CD8-positive, alpha-beta memory T cell (primary cell): ENCODE measurements at places on chromosomes 16 and 17. TPM values are rescaled to one million over a fixed set of nuclear protein-coding genes. Genes with fewer than 3 reads are reported as not detected.

DNA sequence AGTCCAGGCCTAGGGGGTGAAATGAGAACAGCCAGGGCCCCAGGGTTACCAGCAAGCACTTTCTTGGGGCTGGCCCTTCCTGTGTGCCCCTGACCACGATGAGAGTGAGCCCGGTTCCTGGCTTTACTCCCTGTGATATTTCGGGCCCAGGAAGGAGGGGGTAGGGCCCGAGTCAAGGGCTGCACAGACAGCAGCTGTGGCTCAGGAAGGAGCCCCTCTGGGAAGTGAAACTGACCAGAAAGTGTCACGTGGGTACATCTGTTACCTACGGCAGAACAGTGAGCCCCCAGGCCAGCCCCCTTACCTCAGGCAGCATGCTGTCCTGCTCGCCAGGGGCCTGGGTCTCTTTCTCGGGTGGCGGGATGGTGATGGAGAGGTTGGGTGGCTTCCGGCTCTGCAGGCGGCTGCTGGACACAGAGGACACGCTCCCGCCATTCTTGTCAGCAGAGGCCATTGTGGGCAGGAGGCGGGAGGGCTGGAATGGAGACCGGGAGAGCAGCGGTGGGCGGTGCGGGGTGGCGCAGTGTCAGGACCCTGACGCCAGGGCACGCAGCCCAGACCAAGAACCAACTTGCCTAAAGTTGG lies 13.8 kb downstream of the AANAT start:
- no peak for DNase-seq

DNA sequence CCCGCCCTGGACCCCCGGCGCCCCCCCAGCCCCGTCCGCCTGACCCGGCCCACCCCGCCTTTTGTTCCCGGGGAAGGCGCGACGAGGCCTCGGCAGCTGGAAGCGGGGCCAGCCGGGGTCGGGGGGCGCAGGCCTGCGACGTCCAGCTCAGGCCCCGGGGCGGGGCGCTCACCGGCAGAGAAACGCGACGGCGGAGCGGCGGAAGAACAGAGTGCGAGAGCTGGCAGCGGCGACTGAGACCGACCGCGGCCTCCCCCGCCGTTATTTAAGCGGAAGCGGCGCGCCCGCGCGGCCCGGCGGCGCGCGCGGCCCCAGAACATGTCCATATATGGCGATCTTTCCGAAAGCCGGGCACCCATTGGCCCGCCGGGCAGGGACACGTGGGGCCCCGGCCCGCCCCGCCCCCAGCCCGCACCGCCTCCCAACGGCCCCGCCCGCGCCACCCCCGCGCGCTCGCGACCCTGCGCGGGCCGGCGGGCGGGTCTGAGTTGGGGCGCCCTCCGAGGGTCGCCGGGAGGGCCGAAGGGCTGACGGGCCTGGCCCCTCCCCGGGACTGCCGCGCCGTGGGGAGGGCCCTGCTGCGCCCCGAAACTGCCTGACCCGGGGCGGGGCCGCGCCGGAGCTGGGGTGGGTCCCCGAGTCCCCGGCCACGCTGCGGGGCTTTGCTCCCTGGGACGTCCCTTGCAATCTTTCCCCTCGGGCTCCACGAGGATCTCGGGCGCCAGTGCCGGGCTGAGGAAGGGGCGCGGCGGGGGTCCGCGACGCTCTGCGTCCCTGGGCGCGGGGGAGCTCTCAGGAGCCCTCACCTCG lies at the start of gene ACTG1:
Gene ACTG1, minus strand, starts transcription at position 238 of the 810 bp plus-strand sequence. CDS start 445 bp downstream, outside the sequence.
- DNase-seq: peak; percentile 88

- DNase-seq: no peak
Measured at GRCh38 chr17:80428363-80428762, 13.4 kb downstream of the ENDOV start.

NPIPA5 gene
- 12.4 TPM for total RNA-seq

- DNase-seq: no peak
Measured at GRCh38 chr17:51352798-51353197, 92.5 kb downstream of the UTP18 start.

KRTAP2-2 gene
- not detected for total RNA-seq

DNA sequence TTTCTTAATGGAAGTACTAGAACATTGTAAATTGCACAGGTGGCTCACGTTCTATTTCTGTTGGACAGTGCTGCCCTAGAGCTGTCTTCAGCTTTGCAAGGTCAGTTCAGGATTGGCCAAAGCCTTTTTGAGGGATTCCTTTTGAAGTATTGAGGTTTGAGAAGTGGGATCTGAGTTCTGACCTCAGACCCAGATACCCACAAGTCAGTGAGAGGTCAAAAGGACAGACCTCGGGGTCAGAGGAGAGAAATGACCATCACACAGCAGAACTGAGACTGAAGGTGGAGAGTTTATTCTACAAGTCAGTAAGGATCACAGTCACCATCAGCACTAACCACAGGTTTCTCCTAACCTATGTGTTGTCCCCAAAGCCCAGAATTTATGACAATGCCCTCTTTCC lies 1.7 kb downstream of the ACSM5 start:
- DNase-seq: no peak

- no peak for DNase-seq
Measured at GRCh38 chr16:85206472-85207356, 94.4 kb upstream of the CIBAR2 start.

GRCh38 chr17:30253312-30253711 lies 17.8 kb upstream of the SLC6A4 start:
- DNase-seq: no peak

DNA sequence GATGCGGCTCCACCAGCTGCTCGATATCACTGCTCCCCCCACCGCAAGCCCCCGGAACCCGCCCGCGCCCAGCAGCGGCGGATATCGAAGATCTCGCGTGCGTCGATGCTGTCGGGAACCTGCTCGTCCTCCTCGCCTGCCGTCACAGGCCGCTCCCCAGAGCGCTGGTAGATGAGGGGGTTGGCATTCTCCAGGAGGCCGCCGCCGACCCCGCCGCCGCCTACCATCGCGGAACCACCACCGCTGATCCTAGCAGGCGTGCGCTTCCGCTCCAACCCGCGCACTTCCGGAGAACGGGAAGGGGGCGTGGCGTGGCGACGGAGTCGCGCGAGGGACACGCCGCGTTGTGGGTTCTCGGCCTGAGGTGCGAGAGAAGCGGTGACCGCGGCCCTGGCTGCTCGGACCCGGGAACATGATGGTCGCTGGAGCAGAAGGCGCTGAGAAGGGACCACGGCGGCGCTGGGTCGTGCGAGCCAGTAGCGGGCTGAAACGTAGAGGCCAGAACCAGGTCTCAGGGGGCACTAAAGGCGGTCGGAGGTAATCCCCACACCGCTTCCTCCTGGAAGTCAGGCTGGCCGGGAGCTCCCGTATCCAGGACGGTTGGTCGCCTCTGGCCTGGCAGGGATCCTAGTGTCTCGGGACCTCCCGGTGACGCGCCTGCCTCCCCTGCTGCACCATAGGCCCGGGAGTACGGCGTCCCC lies at the start of gene CIAO2B:
Gene CIAO2B, minus strand, starts transcription at position 265 of the 701 bp plus-strand sequence. Its CDS starts 38 bp downstream, at position 227.
- peak; percentile 89 for DNase-seq

CMTM4 gene
- 4.4 TPM for total RNA-seq

DNA sequence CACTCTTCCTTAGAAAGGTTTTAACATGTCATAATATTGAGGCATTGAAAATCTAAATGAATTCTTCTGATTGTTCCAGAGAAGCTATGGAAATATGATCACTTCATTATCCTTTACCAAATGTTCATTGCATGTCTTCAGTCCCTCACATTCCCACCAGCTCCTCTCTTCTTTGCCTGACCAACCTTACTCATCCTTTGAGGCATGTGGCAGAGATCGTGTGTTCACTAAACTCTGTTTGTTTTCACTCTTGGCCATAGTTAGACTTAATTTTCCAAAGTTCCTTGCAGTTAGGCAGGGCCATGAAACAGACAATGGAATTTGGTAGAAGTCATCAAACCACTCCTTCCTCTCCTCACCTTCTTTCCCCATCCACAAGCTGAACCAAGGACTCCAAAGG lies 266.5 kb upstream of the HSBP1 start:
- no peak for DNase-seq

- peak; percentile 54 for DNase-seq
Measured at GRCh38 chr17:30104575-30105339, 11.9 kb upstream of the NSRP1 start.

DNA sequence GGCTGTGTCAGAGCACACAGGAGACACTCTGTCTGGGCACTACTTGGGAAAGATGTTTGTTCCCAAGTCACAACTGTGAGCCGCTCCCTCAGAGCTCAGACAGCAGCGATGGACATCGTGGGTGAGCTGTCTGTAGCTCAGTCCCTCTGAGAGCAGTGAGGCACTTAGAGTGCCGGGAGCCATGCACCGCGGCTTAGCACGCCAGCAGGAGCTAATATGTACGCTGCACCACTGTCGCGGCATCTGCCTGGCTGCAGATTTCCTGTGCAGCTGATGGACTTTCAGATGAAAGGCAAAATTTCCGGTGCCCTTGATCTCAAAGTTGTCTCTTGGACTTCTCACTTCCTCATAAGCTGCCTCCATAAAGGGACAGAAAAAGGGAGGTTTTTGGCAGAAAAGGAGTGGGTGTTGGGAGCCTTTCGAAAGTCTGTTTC lies 92.8 kb upstream of the ZNF469 start:
- no peak for DNase-seq

TMEM204 gene
- 30.9 TPM for total RNA-seq

DNA sequence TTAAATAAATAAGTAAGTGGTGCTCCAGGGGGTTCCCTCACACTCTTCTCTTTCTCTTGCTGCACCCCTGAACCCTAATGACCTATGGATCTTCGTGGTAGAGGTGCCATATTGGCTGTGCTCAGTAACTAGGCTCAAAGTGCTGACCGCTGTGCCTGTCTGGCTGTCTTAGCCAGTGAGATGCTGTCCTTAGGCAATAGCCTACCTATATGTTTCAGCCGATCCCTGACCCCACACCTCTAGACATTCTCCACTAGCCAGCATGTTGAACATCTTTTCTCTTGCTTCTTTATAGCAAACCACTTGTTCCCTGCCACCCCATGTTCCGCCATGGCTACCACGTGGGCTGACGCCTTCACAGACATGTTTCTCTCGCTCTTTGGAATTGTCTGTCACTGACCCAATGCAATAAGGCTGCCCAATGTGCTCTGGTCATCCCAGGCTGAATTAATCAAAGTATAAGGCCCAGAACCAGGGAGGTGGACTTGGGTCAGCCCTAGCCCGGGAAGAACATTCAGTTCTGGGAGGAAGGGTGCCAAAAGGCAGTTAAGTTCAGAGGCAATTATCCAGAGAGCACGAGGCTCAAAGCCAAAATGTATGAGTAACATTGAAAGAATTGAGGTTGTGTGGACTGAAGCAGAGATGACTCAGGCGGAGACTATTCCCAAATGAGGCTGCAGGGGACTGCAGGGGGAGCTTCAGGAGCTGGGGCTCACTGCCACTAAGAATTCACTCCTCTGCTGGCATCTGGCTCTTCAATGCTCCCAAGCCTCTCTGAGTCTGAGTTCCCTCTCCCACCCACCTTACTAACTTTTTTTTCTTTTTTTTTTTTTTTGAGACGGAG lies 28.7 kb upstream of the TNRC6A start:
- no peak for DNase-seq

GRCh38 chr16:57143149-57143921 lies 42.5 kb downstream of the PSME3IP1 start:
- no peak for DNase-seq

- DNase-seq: no peak
Measured at GRCh38 chr17:48385319-48385718, 44.7 kb downstream of the SKAP1 start.

DNA sequence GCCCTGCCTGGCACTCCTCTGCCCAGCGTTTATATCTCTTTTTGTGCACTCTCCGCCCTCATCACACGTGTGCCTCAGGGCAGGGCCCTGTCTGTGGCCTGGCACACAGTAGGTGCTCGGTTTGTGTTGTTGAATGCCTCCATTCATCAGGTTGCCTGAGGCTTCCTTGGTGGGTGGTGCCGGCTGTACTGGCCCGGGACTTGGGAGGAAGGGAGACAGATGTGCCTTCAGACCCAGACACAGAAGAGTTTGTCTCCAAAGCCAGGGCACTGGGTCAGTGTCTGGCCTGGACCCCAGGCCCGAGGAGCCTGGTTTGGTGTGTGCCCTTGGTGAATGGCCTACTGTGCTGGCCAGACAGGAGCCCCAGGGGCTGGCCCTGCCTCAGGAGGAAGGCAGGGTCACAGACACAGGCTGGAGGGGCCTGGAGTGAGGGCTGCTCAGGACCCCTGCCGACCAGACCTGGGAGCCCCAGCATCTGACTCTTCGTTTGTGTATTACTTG lies 71.6 kb downstream of the RAI1 start:
- DNase-seq: no peak

DNAH2 gene
- total RNA-seq: not detected

GRCh38 chr16:4313563-4314531 lies 2.0 kb upstream of the GLIS2 start:
- no peak for DNase-seq

GRCh38 chr17:63523253-63523855 lies at the start of gene KCNH6:
KCNH6 (plus strand) TSS chr17:63523358; CDS start chr17:63523414, 56 bp downstream.
- no peak for DNase-seq

ABCA9 gene
- not detected for total RNA-seq

DCXR gene
- total RNA-seq: 117 TPM

DNA sequence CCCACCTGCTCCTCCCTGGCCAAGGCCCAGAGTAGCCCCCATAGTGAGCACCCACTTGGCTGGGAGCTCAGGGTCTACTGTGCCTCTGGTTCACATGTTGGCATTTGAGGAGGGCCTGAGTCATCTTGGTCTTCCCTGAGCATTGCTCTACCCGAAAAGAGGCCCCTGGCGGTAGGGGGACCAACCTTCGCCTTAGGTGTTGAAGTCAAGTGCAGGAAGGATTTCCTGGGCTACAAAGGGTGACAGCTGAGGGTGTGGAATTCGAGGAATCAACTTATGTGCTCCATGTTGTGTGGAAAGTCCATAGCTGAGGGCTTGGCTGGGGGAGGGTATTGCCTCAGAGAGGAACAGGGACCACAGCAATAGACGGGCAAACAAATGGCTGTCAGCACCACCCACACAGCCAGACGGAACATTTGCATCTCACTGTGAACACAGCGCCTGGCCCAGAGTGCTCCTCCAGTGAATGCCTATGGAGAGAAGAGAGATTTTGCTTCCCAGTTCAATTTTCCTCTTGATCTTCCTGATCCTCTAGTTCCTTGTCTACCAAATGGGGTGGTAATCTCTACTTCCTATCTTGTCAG lies 35.6 kb upstream of the NGFR start:
- DNase-seq: no peak

- DNase-seq: no peak
Measured at GRCh38 chr17:34532281-34533065, 46.9 kb upstream of the TMEM132E start.

CCDC144A gene
- total RNA-seq: 1.2 TPM

GRCh38 chr17:55149485-55149884 lies 115.3 kb upstream of the HLF start:
- DNase-seq: no peak

NACA2 gene
- not detected for total RNA-seq

DNA sequence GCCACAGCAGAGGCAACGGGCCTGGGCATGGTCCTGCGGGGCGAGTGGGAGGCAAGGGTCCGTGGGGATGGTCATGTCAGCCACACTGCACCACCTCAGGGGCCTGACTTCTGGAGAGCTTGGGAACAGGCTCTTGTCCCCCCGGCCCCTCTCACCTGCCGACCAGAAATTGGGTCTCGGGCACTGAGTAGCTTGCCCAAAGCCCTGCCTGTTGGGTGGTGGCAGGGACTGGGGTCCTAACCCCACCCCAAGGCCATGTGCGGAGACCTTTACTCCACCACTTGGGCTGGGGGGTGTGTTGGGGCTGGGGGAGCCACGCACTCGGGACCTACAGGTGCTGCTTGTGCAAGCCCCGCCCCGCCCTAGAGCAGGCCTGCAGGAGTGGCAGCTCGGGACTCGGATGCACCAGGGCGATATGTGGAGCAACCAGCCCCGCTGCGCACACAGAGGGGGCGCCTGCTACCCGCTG lies 24.2 kb upstream of the CHMP6 start:
- DNase-seq: no peak

- DNase-seq: no peak
Measured at GRCh38 chr16:53707671-53708070, 3.7 kb downstream of the FTO start.
